ENCODE measurements at places on chromosomes 12 and 14.

GRCh38 chr12:76571256-76571655 is 11.7 kb upstream of the OSBPL8 start:
- DNase-seq, result no peak

- no peak for DNase-seq
Measured at GRCh38 chr12:48972213-48972951, 847 bp upstream of the WNT10B start.

DNA sequence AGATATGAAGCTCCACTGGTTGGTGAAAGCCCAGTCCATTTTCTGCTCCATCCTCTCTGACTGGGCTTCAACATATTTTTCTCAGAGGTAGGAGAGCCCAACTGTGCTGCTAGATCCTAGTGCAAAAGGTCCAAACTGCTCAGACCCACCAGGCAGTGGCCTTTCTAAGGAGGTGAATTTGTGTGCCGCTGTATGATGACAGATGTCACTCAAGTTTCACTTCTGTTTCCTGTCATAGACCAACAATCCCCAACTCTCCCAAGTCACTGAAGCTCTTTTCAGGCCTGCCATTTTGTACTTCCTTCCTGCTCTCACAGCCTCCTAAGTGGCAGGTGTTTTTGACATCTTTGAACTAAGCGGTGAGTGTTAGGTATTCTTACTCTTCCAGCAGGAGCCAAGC is 16.4 kb upstream of the RNASE4 start:
- DNase-seq, result no peak

- peak; percentile 13 for DNase-seq
Measured at GRCh38 chr14:105919458-105920150, 393.2 kb downstream of the TMEM121 start.

GRCh38 chr12:49687941-49688340 is 19.3 kb downstream of the FMNL3 start:
- DNase-seq, result no peak

DNA sequence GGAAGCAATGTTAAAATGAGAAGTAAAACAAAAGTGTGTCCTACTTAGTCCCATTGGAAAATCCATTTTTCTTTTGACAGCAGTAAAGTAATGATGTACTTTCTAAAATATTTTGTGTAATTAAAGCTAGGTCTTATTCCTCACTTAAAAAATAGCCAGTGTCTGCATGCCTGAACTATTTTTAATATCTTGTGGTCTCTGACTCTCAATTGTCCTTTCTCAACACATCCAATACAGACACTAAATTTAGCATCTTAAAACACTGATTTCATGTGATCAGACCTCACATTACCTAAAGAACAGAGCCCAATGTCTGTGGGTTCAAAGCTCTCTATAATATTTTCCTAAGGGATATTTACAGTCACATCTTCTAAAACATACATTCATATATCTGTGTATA is 108.0 kb downstream of the DERA start:
- DNase-seq, result no peak

All from tibial artery (tissue), 4 donors.